Head of caudate nucleus (tissue), 42 donors: ENCODE measurements at places on chromosomes 4 and X.

GRCh38 chrX:49958727-49959485 lies 36.5 kb downstream of the CLCN5 start:
- no peak for DNase-seq

GRCh38 chr4:137015426-137016409 lies 516.6 kb downstream of the PCDH18 start:
- no peak for DNase-seq

DNA sequence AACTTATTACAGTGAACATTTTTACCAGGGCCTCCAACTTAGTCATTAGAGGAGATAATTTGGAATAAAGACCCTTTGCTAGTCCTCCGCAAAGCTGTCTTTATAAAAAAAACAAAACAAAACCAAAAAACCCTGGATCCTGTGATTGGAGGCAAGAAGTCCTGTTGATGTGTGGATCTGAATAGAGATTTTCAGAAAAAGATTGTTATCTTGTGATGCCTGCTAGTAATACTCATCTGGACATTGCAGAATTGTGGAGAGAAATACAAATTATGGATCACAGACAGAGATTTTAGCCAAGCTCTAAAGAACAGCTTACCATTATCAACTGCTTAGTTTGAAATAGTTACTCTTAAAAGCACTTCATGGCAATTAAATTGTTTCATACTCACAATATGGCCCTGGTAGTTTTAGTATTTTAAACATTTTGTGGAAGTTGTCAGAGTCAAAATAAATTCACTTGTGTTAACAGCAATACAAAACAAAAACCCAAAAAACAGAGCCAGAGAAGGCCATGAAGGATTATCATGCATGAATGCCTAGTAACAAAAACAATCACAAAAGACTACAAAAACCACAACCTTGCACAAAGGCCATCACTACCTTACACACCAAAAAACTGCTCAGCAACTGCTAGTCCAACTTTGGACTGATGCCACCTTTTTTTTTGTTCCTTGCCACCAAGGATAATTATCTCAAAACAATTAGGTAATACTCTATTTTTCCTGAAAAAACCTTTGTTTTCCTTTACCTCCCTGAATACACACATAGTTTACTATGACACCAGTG lies 514.5 kb upstream of the SLIT2 start:
- no peak for DNase-seq

DNA sequence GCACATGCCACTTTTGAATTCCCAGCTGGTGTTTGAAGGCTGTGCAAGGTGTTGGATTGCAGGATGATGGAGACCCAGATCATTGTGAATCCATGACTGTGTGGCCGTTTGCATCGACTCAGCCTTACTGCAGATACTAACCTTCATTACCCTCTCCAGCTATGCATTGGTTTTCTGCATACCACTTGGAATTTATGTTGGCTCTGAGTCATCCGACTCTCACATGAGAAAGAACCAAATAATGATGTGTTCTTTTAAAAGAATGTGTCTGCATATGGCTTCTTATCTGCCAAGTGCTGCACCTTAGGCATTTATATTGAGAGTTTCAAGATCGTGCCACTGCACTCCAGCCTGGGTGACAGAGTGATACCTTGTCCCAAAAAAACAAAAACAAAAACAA lies 106.7 kb upstream of the PRKX start:
- no peak for DNase-seq
